NCI-H1092 (cell line): ENCODE measurements at places on chromosomes 7 and 10.
A peak's percentile ranks its signal among the peaks of the same experiment; 100 is the strongest.

DNA sequence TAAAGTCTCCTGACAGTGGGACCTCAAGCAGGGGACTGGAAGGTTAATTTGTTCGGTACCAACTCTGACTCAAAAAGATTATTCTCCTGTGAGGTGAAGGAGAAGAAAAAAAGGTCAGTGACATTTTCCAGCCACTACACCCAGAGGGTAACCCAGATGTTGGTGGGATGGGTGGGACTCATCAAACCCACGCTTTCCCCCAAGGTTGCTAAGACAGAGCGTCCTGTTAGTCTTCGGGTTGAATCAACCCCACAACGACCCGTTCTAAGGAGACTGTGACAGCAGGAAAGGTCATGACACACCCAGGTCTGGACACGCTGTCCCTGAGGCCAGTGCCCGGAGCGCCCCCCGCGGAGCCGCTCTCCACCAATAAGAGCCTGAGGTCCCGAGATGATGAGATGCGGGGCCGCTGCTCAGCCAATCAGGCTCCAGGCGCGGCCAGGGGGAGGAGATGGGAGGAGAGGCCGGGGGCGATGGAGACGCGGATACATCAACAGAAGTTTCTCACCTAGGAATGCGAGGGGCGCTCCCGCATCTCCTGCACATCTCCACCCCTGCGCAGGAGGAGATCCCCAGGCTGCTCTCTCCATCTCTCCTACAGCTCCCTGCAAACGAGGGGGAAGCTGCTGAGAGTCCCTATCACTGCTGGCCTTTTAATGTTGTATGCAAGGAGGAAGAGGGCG lies at the start of gene WNT16:
Gene WNT16 (plus strand): TSS at position 493 of the 683 bp plus-strand sequence. CDS start 293 bp downstream, outside the sequence.
- DNase-seq: no peak

- DNase-seq: no peak
Observed at GRCh38 chr10:133616371-133617130, 10.0 kb downstream of the FRG2B start.

DNA sequence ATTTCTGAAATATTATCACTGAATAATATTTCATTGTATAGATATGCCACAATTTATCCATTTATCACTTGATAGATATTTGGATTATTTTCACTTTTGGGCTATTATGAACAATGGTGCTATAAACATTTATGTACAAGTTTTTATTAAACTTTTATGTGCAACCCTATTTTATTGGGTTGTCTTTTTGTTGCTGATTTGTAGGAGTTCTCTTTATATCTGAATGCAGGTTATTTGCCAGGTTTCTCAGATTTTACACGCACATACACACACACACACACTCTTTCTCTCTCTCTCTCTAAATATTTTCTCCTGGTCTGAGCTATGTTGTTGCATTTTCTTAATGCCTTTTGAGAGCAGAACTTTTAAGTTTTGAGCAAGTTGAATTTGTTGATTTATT lies 36.2 kb downstream of the ADK start:
- DNase-seq: no peak

GRCh38 chr10:97551271-97551670 lies 21.3 kb upstream of the ANKRD2 start:
- DNase-seq: no peak

- no peak for DNase-seq
Observed at GRCh38 chr7:103630318-103630717, 184.3 kb upstream of the SLC26A5 start.

GRCh38 chr10:12533723-12534122 lies 184.4 kb downstream of the CAMK1D start:
- DNase-seq: no peak

- no peak for DNase-seq
Observed at GRCh38 chr7:104903044-104903443, 111.0 kb upstream of the KMT2E start.

DNA sequence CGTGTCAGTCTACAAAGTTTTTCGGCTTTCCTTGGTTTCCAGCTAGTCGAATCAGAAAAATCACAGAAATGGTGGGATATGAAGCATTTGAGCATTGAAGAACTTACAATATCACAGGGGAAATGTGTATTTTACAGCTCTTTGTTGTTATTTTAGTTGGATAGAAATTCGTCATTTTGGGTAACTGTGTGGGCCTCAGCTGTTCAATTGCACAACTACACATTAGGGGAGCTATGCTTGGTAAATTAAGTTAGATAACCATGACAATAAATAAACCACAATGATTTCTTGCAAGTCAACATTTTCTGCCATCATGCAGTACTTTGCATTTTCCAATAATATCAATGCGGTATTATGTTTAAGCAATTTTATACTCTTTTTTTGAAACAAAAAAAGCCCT lies 80.4 kb upstream of the ANK3 start:
- DNase-seq: no peak

GRCh38 chr7:132117181-132117580 lies 459.1 kb downstream of the PLXNA4 start:
- no peak for DNase-seq

DNA sequence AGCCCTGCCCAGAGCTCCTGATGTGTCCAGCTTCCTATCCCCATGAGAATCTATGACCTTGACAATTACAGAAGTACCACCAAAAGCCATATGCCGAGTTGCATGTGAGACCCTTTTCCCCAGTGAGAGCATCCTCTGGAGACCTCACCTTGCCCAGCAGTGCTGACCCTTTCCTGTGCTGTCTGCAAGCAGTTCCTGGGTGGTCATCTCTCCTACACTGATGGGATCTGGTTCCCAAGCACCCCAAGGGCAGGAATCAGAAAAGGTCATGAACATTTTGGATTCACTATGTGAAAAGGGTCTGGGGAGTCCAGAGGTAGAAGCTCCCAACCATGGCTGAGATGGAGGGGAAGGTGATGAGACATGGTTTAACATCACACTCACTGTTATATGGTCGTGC lies 18.2 kb downstream of the SFTPD start:
- DNase-seq: no peak

GRCh38 chr10:1661859-1662437 lies 75.4 kb downstream of the ADARB2 start:
- DNase-seq: no peak

DNA sequence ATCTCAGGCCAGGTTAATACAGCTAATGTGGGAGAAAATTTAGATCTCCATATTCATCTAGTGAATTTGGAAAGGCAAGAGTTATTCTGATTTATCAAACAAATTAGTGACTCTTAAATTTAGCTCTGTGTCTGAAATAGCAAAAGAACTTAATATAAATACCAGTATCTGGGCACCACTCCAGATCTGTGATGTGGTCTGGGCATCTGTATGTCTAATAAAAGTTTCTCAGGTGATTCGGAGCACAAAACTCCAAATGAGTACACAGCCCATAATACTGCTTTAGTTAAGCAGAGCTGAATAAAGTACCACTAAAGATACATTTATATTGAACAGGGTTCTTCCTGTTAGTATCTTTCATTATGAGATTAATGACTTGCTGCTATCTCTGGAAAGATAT lies 261.4 kb downstream of the BAMBI start:
- DNase-seq: no peak

DNA sequence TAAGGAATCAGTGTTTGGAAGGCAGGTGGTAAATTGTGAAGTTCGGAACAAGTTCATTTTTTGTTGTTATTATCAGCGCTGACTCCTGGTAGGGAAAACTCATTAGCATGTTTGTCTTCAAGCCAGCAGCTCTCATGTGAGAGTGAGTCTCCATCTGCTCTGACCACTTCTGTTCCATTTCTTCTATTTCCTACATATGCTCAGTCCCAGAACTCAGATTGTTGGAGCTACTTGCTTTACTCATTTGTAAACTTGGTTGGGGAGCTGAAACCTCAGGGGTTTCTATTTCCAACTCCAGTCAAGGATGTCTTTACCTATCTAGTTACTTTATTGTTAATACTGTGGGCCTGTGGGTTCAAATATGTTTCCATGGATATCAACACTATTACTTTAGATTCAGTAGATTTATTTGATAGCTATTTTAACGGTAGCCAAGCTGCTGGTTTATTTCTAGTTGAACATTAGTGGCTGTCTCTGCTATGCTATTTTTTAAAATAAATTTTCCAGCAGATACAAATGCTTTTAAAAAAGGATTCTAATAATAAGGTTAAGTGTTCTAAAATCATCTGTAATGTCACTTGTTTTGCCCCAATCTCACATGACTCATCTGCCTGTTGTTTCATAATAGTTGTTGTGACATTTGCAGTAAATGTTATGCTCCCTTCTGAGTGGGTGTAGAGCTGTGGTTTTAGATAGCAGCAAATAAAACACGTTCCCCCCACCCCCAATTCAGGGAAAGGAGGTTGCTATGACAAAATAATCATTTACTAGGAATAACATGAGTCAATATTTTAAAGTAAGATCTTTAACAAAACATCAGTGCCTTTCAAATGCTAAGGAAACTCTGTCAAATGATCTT lies 143.3 kb downstream of the HDAC9 start:
- DNase-seq: no peak

GRCh38 chr10:72259491-72260238 lies 14.1 kb upstream of the DDIT4 start:
- no peak for DNase-seq

DNA sequence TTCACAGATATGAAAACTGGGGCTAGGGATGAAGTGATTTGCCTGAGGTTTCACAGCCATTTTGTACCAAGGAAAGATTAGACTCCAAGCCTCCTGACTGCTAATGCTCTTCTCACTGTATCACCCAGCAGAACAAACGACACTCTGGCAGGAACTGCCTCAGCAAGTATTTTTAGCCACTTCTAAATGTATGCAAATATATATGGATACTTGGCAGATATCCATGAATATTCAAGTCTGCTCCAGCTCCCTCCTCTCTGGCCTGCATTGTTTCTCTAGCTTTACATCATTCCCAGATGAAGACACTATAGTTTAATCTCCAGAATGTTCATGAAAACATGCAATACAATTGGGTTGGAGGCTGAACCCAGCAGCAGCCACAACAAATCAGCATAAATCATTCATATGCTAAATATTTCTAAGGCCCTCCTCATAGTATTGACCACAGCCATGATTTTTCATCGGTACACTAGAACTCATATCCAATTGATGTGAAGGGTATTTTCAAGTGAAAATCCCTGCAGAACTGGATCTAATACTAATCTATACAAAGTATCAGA lies 65.5 kb downstream of the HPSE2 start:
- DNase-seq: no peak

DNA sequence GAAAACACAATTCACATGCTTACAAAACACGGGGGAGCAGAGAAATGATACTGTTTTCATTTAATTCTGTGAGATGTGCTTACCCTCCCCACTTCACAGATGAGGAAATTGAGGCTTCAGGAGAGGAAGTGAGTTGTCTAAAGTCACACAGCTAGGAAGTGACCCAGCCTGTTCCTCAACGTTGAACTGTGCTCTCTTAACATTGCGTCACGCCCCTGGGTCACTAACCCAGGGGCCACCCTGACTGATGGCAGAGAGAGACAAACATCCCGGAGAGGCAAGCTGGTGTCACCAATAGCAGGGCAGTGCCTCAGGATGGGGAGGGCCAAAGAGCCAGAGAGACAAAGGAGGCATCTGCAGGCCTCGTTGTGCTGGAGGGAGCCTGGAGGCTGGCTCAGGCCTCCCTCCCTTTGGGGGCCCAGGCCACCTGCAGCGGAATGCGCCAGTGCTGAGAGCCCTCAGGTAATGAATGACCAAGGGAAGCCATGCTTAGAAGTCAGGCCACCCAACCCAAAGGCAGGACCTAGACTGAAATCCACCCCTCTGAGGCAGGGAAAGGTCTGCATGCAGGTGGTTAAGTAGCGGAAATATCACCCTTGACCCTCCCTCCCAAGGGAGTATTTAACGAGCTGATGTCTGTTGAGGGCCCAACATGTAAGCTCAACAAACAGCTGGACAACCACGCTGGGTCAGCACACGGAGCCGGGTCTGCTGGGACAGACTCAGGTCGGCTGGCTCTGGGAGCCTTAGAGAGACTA lies 81.3 kb downstream of the C10orf105 start:
- no peak for DNase-seq

- no peak for DNase-seq
Observed at GRCh38 chr7:106057962-106058927, 53.9 kb downstream of the SYPL1 start.

GRCh38 chr7:48894574-48894973 lies 29.8 kb upstream of the CDC14C start:
- DNase-seq: no peak

DNA sequence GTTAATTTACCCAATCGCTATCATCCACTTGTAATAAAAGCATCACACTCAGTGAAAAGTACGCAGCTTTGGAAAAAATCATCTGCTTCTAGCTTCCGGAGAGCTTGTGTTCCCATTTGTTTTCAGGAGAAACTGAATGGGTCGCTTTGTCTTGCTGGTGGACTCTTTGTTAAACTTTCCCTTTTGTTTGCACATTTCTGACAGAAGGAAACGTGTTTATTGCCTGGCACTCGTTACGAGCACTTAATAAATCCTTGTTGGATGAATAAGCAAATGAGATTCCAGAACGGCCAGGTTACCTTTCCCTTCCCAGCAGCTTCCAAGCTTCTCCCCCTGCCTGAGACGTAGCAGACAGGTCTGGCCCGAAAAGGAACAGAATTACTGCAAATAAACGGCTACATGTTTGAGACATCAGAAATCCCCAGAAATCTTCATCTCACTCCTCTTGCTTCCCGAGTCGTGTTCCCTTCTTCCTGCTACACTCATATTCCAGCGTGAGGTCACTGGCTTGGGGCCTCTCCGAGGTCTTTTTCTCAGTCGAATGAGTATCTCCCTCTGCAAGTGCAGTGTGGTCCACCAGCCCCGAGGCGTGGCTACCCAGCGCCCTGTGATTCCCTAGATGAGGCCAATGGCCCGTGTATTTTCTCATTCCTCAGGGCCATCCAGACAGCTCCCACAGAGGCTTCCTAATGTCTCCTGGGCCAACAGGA lies 167.2 kb downstream of the FRMD4A start:
- DNase-seq: no peak

GRCh38 chr7:19663816-19664462 lies 44.9 kb downstream of the POLR1F start:
- peak; percentile 46 for DNase-seq

- DNase-seq: no peak
Observed at GRCh38 chr10:79443338-79444198, 1.9 kb downstream of the ZCCHC24 start.

DNA sequence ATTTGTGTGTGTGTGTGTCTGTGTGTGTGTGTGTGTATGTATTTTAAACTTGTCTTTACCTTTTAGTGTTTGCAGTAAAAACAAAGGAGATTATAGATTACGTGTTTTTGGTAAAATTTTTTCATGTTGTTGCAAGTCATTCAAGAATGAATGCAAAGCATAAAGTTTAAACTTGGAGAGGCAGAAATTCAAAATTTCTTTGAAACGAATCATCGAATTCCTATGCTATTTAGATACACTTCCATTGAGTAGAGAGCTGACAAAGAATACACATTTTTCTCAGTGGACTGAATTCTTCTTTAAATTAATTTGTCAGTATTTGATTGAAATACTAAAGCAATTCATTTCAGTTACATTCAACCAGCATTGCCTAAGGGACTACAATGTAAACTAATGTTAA lies 66.0 kb upstream of the HDAC9 start:
- DNase-seq: no peak

- no peak for DNase-seq
Observed at GRCh38 chr7:55565681-55566080, 6.6 kb downstream of the VOPP1 start.

GRCh38 chr7:142438235-142438922 lies 180.5 kb upstream of the PRSS58 start:
- DNase-seq: no peak

GRCh38 chr7:18345641-18346234 lies 149.8 kb upstream of the HDAC9 start:
- DNase-seq: peak; percentile 27

GRCh38 chr7:103772171-103772773 lies 217.2 kb downstream of the RELN start:
- no peak for DNase-seq
